ENCODE measurements at places on chromosomes 5 and 9.

- no peaks in the 10 kb centered on the region for H3K36me3 ChIP-seq
- H3K4me1 ChIP-seq, result peaks cover 5% of the 10 kb centered on the region
- no peak overlapping the region for H3K4me3 ChIP-seq
- H3K27ac ChIP-seq, result no peak overlapping the region
- no peaks in the 10 kb centered on the region for H3K27me3 ChIP-seq
Measured at GRCh38 chr5:1019001-1019905, 10.7 kb downstream of the NKD2 start.

DNA sequence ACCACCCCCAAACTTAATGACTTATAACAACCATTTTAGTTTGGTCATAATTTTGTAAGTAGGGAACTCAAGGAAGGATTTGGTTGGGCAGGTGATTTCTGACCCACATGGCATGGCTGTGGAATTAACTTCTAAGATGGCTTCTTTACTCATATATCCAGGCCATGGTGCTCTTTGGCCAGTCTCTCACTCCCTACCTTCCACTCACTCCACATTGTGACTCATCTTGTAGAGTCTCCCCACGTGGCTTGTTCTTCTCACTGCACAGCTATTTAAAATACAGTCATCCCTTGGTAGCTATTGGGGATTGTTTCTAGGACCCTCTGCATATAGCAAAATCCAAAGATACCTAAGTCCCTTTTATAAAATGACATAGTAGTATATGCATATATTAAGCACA lies 76.6 kb upstream of the MAST4 start:
- no peak overlapping the region for H3K27ac ChIP-seq
- H3K36me3 ChIP-seq, result no peaks in the 10 kb centered on the region
- H3K4me3 ChIP-seq, result no peak overlapping the region
- no peaks in the 10 kb centered on the region for H3K4me1 ChIP-seq
- no peaks in the 10 kb centered on the region for H3K27me3 ChIP-seq
- DNase-seq, result no peak

GRCh38 chr5:13325765-13326164 lies 618.7 kb downstream of the DNAH5 start:
- no peak overlapping the region for H3K27ac ChIP-seq
- no peak for DNase-seq
- no peaks in the 10 kb centered on the region for H3K4me1 ChIP-seq
- no peak overlapping the region for H3K4me3 ChIP-seq
- H3K36me3 ChIP-seq, result no peaks in the 10 kb centered on the region

GRCh38 chr5:167392240-167392639 lies 899.2 kb upstream of the WWC1 start:
- H3K4me1 ChIP-seq, result no peaks in the 10 kb centered on the region
- H3K36me3 ChIP-seq, result no peaks in the 10 kb centered on the region
- H3K27me3 ChIP-seq, result no peaks in the 10 kb centered on the region
- H3K27ac ChIP-seq, result no peak overlapping the region

GRCh38 chr5:38527475-38527874 lies 29.0 kb downstream of the LIFR start:
- no peaks in the 10 kb centered on the region for H3K36me3 ChIP-seq
- no peaks in the 10 kb centered on the region for H3K4me1 ChIP-seq
- no peak for DNase-seq

DNA sequence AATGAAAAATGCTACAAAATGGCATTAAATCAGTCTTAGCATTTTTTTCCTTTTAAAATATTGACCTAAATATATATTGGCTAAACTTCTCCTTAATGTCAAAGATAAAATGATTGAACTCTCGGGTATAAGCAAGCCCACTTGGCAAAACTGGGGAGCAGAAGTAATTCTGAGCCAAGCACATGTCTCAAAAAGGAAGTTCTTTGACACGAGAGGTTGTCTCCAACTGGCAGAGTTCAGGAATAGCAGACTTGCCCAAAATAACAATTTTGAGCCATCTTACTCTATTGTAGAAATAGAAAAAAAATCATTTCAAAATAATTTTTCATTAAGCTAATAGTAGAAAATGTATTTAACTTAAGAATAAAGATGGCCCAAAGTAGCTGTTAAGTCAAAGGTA lies 10.4 kb upstream of the MLLT3 start:
- DNase-seq, result no peak
- H3K27me3 ChIP-seq, result no peaks in the 10 kb centered on the region
- H3K36me3 ChIP-seq, result no peaks in the 10 kb centered on the region
- H3K27ac ChIP-seq, result no peak overlapping the region

GRCh38 chr9:93533863-93534262 lies 42.5 kb upstream of the PHF2 start:
- no peak overlapping the region for H3K27ac ChIP-seq
- DNase-seq, result no peak
- H3K4me3 ChIP-seq, result no peak overlapping the region
- no peaks in the 10 kb centered on the region for H3K4me1 ChIP-seq
- H3K36me3 ChIP-seq, result peaks cover 75% of the 10 kb centered on the region

DNA sequence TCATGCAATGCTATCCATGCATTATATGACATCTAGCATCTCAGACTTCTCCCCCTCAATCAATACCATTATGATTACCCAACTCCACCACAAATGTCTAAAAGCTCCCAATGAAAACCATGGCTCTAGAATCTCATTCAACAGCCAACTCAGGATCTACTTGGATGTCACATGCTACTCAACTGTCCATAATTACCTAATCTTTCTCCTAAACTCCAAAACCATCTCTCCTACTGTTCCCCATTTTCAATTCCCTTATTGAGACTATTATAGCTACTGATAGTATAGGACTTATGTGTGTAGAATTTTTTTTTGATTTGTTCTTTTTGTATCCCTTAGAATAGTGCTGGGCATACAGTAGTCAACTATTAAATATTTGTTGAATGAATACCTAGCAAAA lies 8.2 kb upstream of the STRBP start:
- no peak for DNase-seq
- H3K27ac ChIP-seq, result no peak overlapping the region
- no peak overlapping the region for H3K4me3 ChIP-seq

DNA sequence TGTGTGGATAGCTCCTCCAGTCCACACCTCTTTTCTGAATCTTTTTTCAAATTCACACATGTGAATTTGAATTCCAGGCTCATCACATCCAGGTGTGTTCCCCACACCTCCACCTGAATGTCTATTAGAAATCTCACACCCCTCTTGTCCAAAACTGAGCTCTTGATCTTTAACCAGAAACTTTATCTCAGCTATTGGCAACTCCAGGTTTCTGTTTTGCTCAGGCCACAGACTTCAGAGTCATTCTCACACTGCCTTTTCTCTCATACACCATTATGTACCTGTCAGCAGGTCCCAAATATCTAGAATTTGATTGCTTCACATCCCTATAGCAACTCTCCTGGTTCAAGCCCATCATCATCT lies 11.6 kb downstream of the NIPSNAP3B start:
- H3K4me3 ChIP-seq, result no peak overlapping the region
- no peaks in the 10 kb centered on the region for H3K36me3 ChIP-seq
- DNase-seq, result no peak
- H3K4me1 ChIP-seq, result no peaks in the 10 kb centered on the region
- H3K27me3 ChIP-seq, result no peaks in the 10 kb centered on the region

DNA sequence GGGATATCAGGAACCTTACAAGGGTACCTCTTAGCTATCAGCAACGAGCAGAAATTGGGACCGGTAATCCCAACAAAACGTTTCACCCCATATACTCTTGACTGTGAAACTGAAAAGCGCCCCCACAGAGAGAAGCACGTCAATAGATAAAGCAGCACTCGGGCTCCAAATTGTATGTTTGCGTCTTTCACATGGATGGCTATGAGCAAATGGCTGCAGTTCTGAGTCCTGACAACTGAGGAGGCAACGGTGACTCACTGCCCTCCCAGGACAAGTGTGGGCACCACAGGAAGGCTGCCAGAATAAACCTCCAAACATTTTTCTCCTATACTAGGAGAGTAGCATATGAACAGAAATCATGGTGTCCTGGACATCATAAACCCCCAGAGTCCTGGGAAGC lies 36.6 kb downstream of the SEMA4D start:
- no peak overlapping the region for H3K4me3 ChIP-seq
- H3K4me1 ChIP-seq, result peaks cover 7% of the 10 kb centered on the region
- H3K27ac ChIP-seq, result no peak overlapping the region
- no peaks in the 10 kb centered on the region for H3K27me3 ChIP-seq
- DNase-seq, result no peak
- H3K36me3 ChIP-seq, result no peaks in the 10 kb centered on the region

GRCh38 chr5:152329761-152330283 lies 75.3 kb downstream of the NMUR2 start:
- no peaks in the 10 kb centered on the region for H3K36me3 ChIP-seq
- H3K27me3 ChIP-seq, result no peaks in the 10 kb centered on the region
- no peaks in the 10 kb centered on the region for H3K4me1 ChIP-seq
- DNase-seq, result no peak
- no peak overlapping the region for H3K27ac ChIP-seq

GRCh38 chr9:94821098-94821887 lies 94.8 kb downstream of the AOPEP start:
- H3K4me1 ChIP-seq, result peaks cover 17% of the 10 kb centered on the region
- H3K36me3 ChIP-seq, result no peaks in the 10 kb centered on the region
- DNase-seq, result no peak
- H3K27me3 ChIP-seq, result no peaks in the 10 kb centered on the region

- DNase-seq, result no peak
- H3K27ac ChIP-seq, result no peak overlapping the region
- H3K27me3 ChIP-seq, result peaks cover 42% of the 10 kb centered on the region
- no peaks in the 10 kb centered on the region for H3K4me1 ChIP-seq
- H3K36me3 ChIP-seq, result no peaks in the 10 kb centered on the region
- no peak overlapping the region for H3K4me3 ChIP-seq
Measured at GRCh38 chr9:37056046-37056920, 22.2 kb upstream of the PAX5 start.

DNA sequence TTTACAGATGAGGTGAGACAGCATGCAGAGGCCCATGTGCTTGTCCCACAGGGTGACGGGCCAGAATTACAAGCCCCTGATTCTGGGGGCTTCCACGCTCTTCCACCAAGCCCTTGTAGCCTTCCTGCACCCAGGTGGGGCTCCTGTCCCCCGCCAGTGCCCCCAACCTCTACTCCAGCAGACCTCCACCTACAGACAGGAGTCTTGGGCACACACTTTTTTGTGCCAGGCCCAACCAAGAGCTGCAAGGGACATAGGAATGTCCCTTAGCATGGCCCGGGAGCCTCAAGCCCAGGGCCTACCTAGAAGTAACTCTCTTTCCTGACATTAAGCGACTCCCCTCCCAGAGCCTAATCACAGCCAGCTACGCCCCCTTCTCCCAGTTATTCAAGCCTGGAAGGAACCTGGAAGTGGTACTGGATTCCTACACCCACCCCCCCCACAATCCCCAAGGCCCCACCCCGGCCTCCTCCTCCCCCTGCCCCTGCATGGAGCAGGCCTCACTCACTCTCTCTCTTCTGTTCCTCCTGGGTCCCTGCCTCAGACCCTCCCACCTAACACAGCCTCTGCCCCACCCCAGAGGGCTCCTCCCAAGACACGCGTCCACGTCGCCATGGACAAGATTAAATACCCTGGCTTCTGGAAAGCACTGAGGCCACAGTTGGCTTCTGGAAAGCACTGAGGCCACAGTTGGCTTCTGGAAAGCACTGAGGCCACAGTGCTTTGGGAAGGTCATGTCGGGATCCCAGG lies 30.5 kb downstream of the ADAMTS2 start:
- no peak overlapping the region for H3K27ac ChIP-seq
- no peak for DNase-seq
- peaks cover 7% of the 10 kb centered on the region for H3K4me1 ChIP-seq
- no peaks in the 10 kb centered on the region for H3K36me3 ChIP-seq

DNA sequence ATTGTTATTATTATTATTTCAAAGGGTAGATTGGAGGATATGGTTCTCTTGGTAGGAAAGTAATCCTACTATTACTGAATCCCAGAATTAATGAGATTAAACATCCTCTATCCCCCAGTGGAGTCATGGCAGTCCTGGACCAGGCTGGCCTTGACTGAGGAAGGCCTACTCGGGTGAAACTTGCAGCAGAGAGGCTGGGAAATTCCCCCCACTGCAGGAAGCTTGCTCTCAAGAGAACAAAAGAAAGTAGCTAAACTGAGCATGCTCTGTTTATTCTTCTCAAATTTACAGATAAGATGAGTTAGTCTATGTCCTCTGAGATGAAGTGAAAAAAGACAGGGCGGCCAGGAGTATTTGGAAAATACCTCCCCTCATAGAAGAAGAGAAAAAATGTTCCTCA lies 233.9 kb upstream of the RPS23 start:
- H3K36me3 ChIP-seq, result no peaks in the 10 kb centered on the region
- H3K27ac ChIP-seq, result no peak overlapping the region
- H3K4me3 ChIP-seq, result no peak overlapping the region
- no peak for DNase-seq
- no peaks in the 10 kb centered on the region for H3K27me3 ChIP-seq
- H3K4me1 ChIP-seq, result no peaks in the 10 kb centered on the region

DNA sequence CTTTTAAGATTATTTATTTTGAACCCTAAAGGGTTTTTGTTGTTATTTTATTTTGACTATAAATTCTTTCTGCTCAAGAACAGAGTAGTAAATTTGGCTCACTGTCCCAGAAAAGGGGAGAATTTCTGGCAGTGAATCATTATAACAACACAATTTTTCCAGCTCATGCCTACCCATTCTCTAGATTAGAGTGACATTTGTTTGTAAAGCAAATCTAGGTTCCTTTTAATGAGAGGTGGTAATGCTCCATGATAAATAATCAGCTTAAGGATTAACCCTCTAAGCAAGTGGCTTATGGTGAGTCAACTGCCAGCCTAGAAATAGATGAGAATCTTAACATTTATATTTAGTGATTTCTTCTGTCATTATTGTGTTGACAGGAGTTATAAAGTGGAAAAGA lies 409.2 kb downstream of the NFIB start:
- no peak for DNase-seq
- no peaks in the 10 kb centered on the region for H3K36me3 ChIP-seq
- no peaks in the 10 kb centered on the region for H3K27me3 ChIP-seq
- H3K4me1 ChIP-seq, result no peaks in the 10 kb centered on the region

DNA sequence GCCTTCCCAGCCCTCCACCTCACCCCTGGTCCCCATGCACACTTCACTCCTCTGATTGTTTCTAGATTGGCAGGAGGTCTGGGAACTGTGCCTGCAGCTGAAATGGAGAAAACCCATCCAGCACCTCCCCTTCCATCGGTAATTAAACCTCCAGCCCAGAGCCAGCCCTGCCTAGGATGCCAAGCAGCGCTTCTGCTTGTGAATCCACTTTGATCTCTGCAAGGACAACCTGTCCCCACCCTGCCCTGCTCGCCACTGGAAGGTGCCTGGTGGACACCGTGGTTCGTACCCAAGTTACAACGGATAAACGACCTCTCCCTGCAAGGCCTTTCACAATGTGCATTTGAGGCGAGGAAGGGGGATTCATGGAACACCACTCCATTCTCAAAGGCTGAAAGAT lies 50.6 kb downstream of the IRX2 start:
- H3K27ac ChIP-seq, result no peak overlapping the region
- no peak overlapping the region for H3K4me3 ChIP-seq
- no peak for DNase-seq
- H3K4me1 ChIP-seq, result no peaks in the 10 kb centered on the region
- no peaks in the 10 kb centered on the region for H3K27me3 ChIP-seq

Data from tibial nerve (tissue), 4 donors.